ENCODE measurements at places on chromosomes 13 and 19.
A peak's percentile ranks its signal among the peaks of the same experiment; 100 is the strongest.

- no peak for DNase-seq
Observed at GRCh38 chr13:77896536-77896935, 22.1 kb downstream of the EDNRB start.

GRCh38 chr13:59094181-59094580, 1069.5 kb downstream of the DIAPH3 start:
- no peak for DNase-seq

- no peak for DNase-seq
Observed at GRCh38 chr13:102881819-102882686, 36.2 kb downstream of the ERCC5 start.

- DNase-seq: no peak
Observed at GRCh38 chr13:40679480-40679985, 13.1 kb upstream of the FOXO1 start.

DNA sequence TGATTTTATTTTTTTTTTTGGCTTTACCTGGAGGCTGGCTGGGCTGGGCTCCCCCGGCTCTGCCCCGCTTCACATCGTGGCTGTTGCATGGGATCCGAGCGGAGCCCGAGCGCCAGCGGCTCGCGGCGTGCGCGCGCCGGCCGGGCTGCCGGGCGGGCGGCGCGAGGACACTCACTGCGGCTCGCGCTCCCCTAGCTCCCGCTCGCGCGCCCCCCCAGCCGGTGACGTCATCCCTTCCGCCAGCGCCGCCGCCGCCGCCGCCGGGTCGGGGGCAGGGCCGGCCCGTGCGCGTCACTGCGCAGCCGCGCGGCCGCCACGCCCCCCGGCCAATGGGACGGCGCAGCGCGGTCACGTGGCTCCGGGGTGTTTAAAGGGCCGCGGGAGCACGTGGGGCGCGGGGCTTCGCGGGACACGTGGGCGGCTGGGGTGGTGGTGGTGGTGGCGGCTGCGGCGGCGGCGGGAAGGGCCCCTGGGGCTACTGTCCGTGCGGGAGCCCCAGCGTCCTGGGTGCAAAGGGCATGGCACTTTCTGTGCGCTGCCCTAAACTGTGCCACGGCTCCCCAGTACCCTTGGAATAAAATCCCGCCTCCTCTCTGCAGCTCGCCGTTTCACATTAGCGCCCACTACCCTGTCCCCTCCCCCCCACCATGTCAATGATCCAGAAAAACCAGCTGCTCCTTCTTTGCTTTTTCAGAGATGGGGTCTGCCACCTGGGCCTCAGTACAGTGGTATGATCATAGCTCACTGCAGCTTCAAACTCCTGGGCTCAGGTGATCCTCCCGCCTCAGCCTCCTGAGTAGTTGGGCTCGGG, at the start of gene PTPRS:
Gene PTPRS (minus strand): TSS at position 176 of the 811 bp plus-strand sequence. CDS start 54,672 bp downstream, outside the sequence.
- peak; percentile 64 for DNase-seq

- no peak for DNase-seq
Observed at GRCh38 chr13:96091164-96092117, 1.5 kb downstream of the HS6ST3 start.

DNA sequence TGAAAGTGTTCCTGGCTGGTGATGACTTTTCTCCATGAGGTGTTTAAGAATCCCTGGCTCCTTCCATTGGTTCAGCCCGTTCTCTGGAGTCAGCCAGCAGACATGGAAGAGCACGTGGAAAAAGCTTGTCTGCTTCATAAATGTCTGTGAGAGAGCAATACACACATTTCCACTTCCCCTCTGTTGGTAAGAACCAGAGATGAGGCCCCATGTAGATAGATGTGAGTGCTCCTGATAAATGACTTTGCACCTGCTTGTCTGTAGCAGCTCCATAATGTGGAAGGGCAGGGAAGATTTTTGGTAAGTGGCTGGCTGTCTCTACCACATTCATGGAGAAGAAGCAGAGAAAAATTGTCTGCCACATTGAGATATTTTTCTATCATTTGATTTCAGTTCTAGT, 325.8 kb downstream of the LMO7 start:
- no peak for DNase-seq

GRCh38 chr19:44666852-44667556, 4.3 kb upstream of the CEACAM19 start:
- no peak for DNase-seq

- peak; percentile 65 for DNase-seq
Observed at GRCh38 chr19:7637374-7638256, 705 bp downstream of the STXBP2 start.

- no peak for DNase-seq
Observed at GRCh38 chr13:44403461-44404056, 29.9 kb downstream of the SERP2 start.

- DNase-seq: no peak
Observed at GRCh38 chr19:23474761-23475160, 79.5 kb upstream of the ZNF91 start.

DNA sequence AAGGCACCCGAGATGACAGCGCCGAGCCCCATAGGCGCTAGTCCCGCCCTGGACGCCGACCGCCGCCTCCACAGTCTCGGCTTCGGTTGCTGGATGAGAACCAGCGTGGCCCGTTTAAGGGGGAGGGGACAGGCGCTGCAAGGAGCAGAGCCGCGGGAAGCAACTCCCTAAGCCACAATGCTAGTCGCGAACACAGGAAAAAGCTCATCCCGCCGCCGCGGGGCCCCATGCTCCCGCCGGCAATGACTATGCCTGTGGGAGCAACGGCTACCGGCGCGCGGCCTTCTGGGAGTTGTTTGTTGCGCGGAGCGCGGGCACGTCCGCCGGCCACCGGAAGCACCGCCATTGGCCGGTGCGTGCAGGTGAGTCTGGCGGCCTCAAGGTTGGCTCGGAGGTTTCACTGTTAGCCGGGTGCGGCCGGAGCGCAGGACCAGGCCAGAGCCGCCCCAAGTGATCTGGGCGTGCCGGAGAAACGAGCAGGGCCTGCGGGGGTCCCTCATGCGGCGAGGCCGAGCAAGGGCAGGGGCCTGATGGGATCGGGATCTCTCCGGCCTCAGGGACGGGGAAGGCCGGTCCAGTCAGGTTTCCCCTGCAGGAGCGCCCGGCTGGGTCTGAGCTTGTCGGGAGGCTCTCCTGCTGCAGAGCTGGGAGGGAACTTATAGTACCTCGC, at the start of gene ZNF544:
Gene ZNF544 (plus strand): TSS at position 330 of the 670 bp plus-strand sequence. CDS start 15,110 bp downstream, outside the sequence.
- DNase-seq: peak; percentile 42

DNA sequence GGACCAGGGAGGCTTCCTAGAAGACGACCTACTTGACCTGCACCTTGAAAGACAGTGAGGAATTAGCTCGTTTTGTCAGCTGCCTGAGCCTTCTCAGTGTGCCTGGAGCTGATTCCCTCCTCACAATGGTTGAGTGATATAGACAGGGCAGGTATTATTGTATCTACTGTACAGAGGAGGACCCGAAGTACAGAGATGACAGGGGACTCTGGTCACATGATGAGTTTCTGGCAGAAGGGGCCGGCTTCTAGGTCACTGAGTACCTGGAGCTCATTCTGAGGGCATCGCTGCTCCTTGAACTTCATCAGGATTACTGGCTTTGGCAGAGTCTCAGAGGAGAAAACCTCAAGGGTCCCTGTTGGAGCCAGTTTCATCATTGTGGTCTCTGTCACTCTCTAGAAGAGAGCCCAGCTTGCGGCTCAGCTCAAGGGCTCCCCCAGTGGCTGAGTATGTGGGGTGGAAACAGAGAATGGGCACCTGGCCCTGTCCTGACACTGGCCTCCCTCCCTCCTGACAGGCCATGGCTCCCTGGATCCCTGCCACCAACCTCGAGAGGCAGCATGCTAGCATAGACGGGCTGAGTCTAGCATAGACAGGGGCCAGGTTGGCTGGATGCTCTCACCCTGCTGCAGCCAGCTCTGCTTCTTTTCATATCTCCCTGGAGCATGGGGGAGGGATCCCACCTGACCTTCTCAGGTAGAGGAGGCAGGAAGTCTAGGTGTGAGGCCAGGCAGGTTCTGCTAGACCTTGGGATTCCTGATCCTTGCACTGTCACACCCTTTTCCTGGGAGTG, 38.7 kb downstream of the NFIX start:
- peak; percentile 26 for DNase-seq

GRCh38 chr13:23934520-23934919, 37.2 kb upstream of the C1QTNF9B start:
- DNase-seq: no peak

DNA sequence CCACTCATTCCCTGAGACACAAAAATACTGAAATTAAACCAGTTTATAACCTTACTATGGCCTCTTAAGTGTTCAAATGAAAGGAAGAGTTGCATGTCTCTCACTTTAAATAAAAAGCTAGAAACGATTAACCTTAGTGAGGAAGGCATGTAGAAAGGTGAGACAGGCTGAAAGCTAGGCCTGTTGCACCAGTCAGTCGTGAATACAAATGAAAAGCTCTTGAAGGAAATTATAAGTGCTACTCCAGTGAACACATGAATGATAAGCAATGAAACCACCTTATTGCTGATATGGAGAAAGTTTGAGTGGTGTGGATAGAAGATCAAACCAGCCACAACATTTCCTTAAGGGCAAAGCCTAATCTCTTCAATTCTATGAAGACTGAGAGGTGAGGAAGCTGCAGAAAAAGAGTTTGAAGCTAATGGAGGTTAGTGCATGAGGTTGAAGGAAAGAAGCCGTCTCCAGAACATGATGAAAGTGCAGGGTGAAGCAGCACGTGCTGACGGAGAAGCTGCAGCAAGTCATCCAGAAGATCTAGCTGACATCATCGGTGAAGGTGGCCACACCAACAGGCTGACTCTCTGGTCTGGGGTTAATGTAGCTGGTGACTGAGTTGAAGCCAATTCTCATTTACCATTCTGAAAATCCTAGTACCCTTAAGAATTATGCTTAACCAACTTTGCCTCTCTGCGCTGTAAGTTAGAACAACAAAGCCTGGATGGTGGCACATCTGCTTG, 94.5 kb upstream of the TEX29 start:
- no peak for DNase-seq

DNA sequence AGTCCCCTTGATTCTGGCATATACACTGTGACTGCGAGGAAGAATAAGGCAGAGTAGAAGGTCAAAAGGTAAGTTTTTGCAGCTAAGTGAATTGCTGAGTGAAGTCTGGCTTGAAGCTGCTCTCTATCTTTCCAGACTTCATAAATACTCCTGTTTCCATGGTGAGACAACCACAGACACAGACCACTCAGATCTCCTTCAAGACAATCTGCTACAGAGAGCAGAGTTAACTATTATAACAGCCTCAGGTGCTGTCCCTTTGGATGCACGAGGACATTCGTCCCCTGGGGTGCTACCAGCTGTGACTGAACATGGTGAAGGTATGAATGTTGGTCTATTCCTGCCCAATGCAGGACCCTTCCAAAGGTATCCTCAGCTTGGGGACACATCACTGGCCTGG, 104.0 kb downstream of the MYCBP2 start:
- DNase-seq: no peak

DNA sequence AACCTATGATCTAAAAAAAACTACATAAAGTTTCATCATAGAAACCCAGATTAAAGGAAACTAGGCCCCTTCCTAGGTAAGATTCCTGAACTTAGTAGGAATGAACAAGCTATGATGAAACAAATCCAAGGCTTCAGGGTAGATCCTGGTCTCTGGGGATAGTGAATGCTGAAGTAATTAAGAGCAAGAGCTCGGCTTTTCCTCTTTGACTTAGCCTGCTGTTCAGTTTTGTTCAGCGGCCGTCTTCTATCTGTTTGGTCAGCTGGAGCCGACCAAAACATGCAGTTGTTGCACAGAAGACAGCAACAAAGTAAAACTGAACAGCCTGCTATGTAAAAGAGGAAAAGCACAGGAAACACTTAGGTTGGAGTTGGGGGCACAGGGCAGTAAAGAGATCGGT, 44.1 kb upstream of the RFXAP start:
- no peak for DNase-seq

DNA sequence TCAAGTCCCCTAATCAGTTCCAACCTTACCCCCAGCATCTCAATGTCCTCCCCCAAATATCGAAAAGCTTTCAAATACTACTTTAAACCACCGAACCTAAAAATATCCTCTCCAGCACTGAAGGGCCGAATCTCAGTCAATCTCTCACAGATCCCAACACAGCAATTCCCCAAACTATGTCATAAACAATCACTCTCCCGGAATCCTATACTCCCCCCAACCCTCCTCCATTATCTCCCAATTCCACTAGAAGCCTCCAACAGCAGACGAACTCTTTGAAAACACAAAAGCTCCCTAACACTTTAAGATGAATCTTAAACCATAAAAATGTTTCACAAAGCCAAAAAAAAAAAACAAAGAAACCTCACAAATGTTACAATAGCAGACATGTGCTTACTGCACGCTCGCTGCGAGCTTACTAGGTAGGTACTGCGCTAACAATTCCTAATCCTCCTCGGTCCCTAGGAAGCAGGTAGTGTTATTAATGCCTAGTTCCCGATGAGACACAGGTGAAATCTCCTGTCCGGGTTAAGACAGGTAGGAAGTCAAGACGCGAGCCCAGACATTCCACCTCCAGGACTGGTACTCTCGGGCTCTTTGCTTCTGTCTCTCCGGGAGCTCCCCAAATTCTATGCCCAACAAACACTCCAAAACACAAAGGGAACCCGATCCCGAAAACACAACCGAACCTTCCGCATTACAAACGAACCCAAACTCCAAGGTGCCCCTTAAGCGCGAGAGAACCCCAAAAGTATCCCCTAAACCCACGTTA, 14.2 kb downstream of the FBXO46 start:
- peak; percentile 5 for DNase-seq

GRCh38 chr13:80881942-80882445, 541.1 kb upstream of the SPRY2 start:
- DNase-seq: no peak

DNA sequence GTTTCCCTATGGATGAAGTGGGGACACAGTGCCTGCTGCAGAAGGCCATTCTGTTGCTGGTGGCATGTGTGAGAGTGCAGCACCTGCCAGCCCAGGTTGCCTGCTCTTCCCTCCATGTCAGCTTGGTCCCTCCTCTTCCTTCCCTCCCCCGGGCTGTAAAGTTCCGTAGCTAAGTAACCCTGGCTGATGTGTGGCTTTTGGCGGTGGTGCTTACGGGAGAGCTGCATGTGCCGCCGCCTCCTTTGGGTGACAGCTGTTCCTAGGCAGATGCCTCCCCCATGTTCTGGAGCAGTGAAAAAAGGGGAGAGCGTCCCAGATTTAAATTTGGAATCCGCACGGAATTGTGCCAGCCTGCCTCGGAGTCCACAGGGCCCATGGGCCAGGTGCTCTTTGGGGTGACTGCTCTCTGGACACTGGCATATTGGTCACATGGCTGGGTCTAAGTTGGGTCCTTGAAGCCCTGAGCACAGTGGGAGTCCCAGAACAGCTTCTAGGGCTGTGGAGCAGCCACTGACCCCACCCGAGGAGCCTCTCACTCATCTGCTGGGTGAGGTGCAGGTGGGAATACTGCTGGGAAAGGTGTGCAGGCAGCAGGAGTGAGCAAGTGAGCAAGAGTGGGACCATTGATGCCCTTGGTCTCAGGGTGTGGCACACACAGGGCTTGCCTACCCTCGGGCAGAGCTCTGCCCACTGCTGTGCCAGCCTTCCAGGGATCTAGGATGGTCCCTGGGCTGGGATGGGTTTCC, 33.1 kb upstream of the ZNF536 start:
- no peak for DNase-seq

Data from CD4-positive, alpha-beta T cell treated with Interferon gamma for 1 hour (primary cell).